ENCODE measurements at places on chromosomes 7 and 10.

GRCh38 chr10:50582766-50583762 is 40.7 kb downstream of the SGMS1 start:
- no peak for DNase-seq

DNA sequence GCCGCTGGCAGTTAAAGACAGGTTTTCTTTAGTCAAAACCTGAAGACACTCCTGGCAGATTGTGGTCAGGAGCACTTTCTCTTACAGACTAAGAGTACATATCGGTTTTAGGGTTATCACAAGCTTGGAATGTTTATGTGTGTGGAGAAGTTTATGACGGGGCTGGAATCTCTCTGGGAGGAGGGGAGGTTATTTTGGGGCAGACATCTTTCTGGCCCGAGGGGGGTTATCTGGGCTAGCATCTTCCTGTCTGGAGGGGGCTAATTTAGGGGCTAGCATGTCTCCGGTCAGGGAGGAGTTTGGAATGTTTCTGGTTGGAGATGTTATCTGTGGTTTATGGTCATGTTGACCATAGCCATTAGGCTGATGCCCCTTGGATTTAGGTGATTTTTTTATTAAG is 141.2 kb upstream of the KIF5B start:
- DNase-seq, result no peak

GRCh38 chr10:110680273-110681020 is 36.3 kb downstream of the RBM20 start:
- peak; percentile 23 for DNase-seq

GRCh38 chr10:33617381-33618080 is 283.1 kb upstream of the NRP1 start:
- DNase-seq, result no peak

GRCh38 chr10:126014309-126014708 is 117.9 kb downstream of the FANK1 start:
- DNase-seq, result no peak

GRCh38 chr7:37225285-37225969 is 223.2 kb downstream of the ELMO1 start:
- DNase-seq, result no peak

GRCh38 chr7:138127996-138128395 is 51.7 kb downstream of the AKR1D1 start:
- no peak for DNase-seq

GRCh38 chr10:115761166-115761565 is 511.8 kb downstream of the GFRA1 start:
- DNase-seq, result no peak

DNA sequence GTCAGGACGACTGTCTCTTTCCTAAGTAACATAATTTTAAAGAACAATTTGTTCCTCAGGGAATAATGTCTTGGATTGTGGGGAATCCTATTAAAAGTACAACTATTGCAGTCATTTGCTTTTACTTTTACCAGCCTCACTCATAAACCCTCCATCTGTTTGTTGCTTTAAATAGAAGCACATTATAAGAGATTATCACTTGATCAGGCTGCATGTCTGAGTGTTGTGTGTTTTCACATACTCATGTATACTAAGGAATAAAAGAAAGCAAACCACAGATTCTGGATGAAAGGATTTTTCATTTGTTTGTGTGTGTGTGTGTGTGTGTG is 1077.8 kb downstream of the KCNMA1 start:
- DNase-seq, result no peak

GRCh38 chr7:131040467-131040932 is 287.2 kb upstream of the MKLN1 start:
- peak; percentile 82 for DNase-seq

DNA sequence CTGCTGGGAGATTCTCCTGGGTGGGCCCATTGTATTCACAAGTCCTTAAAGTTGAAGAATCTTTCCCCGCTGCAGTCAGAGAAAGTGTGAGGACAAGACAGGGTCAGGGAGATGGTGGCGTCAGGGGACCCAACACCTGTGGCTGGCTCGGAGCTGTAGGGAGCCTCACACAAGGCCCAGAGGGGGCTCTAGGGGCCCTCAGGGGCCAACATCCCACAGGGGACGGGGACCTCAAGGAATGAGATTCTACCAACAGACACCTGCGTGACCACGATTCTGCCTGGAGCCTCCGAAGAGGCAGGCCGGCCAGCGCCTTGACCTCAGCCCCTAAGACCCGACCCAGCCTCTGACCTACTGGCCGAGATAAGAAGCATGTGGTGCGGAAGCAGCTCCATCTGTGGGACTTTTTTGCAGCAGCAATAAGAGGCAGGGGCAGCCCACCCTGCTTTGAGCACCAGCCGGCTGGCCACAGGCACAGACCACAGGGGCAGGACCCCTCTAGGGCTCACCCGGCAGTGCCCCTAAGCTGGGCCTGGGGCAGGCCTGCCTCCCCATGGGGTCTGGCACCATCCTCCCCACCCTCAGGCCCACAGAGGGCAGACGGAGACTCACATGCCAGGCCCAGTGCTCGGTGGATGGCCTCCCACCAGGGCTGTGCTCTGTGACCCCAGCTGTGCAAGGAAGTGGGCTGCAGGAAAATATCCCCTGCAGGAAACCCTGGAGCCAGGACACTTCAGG is 13.2 kb downstream of the RASGEF1A start:
- DNase-seq, result no peak

DNA sequence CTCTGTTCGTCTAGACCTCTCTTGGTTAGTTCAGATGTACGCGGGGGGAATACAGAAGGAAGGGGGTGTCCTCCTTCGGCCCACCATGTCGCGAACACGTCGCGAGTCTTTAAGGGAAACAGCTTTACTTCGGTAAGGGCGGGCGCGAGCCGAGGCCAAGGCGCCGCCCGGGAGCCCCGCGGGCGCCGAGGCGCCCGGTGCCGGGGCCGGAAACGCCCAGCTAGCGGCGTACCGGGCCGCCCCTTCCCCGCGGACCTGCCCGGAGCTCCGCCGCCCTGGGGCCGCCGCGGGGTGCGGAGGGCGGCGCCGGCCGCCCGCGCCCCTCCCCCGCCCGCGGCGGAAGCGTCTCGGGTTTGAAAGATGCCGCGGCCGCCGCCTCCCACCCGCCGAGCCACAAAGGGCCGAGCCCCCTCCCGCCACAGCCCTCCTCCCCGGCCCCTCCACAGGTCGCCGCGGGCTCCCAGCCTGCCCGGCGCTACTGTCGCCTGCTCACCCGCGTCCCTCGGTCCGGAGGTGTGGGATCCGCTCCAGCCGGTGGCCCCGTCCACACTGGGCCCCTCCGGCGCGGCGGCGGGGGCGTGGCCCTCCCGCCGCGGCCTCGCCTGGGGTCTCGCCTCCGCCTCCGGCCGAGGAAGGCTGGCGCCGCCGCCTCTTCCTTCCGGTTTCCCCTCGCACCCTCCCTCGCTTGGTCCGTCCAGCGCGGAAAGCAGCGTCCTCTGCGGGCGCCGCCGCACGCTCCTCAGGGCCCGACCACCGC is at the start of gene KBTBD2:
Gene KBTBD2, minus strand, starts transcription at position 718 of the 757 bp plus-strand sequence. CDS start 12,156 bp downstream, outside the sequence.
- peak; percentile 45 for DNase-seq

- no peak for DNase-seq
Measured at GRCh38 chr10:78442836-78443550, 409.3 kb downstream of the RPS24 start.

DNA sequence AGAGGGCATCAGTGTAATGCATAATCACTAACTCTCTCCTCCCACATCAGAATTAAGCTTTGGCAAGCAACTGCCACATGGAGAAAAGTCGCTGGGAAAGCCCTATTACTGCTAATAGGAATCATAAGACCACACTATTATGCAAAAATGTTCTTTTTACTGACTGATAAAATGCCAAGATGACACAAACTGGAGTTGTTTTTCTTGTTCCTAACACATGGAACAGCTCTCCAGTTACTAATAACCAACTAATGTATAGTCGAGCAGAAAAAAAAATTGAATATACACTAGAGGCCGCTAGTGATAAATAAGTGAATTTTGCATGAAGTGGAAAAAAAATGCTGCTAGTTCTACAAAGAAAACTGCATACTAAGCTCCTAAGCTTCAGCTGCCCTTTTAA is 165.6 kb downstream of the TPK1 start:
- DNase-seq, result peak; percentile 3

DNA sequence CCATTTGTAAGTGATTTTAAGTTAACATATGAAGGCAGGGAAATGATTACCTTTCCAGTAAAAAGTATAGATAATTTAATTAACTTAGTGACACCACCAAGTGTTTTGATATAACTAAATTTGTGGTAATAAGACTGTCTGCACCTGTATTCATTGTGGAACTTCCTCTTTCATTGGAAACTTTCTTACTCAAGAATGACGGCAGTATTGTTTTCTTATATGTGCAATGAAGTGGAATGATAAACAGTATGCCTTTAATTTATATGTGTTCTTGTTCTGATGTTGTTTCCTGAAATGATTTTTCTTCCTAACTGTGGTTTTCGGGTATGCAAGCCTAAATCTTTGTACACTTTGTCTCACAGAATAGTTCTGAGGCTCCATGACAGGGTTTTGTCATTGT is 46.4 kb downstream of the CASD1 start:
- no peak for DNase-seq

DNA sequence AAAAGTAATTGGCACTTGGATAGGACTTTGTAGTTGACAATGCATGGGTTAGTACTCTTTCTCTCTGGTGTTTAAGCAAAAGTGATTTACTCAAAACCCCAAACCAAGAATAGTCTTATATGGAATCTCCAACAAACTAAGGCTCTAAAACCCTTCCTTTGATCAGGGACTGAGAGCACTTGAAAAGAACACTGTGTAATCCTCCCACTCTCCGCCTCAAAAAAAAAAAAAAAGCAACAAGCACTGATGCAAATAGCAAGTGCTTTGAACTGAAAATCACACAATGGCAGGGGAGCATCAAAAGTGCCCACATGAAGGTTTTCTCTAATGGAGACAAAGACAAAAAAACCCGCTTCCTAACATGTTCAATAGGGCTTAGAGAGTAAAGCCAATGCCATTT is 467.9 kb upstream of the AUTS2 start:
- DNase-seq, result no peak

DNA sequence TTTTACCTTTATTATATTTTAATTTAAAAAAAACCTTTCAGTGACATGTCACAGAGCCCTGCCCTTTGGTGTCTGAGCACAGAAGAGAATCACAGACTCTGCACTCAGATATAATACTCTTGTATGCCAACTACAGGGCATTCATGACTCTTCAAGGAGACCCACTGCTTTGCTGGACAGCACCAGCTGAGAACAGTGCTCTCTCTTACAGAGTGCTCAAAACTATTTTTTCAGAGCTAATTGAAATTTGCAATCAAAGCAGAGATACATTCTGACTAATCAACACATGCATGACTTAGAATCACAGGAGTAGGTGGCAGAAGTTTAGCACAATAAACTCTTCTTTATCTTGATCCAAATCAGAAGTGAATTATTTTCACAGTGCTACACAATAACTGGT is 99.1 kb downstream of the OSBPL3 start:
- DNase-seq, result no peak

GRCh38 chr10:133187091-133187905 is 27.3 kb downstream of the KNDC1 start:
- no peak for DNase-seq

DNA sequence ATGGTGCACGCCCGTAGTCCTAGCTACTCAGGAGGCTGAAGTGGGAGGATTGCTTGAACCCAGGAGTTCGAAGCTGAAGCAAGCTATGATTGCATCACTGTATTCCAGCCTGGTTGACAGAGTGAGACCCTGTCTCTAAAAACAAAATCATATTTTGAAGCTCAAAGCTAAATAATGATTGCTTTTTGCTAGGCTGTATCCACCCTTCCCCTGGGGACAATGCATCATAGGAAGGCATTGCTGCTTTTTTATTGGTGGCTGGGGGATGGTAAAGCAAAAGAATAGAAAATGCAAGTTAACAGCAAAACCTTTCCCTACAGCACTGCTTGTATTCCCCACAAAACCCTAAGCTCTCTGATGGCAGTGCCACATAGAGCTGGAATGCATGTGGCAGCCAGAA is 107.5 kb upstream of the WAC start:
- DNase-seq, result no peak

DNA sequence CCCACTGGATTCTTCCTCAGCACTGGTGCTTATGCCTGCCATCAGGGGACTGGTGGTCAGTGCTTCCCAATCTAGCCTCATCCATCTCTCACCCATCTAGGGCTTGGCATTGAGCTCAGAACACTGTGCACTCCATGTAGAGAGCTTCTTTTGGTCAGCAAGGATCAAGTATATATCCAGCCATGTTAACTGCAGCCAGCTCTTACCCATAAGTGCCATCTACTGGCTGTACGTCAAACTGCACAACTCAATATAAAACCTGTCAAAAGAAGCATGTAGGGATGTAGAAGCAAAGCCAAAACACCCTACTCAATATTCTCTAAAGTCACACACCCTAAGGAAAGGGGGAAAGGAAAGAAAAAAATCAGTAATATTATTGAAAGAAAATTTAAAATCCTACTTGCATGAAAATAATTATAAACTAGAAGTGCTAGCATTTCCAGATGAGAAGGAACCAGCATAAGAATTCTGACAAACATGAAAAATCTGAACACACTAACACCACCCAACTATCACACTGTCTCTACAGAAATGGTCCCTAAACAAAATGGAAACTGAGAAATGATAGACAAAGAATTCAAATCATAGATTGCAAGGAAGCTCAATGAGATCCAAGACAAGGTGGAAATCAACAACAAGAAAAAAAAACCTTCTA is 531.1 kb upstream of the STEAP1 start:
- DNase-seq, result peak; percentile 47

GRCh38 chr7:16915405-16915804 is 33.6 kb upstream of the AGR3 start:
- no peak for DNase-seq

GRCh38 chr10:90969947-90970673 is 49.2 kb upstream of the ANKRD1 start:
- DNase-seq, result no peak

- DNase-seq, result no peak
Measured at GRCh38 chr10:80590585-80591125, 53.0 kb downstream of the SH2D4B start.

GRCh38 chr7:12403287-12404181 is at the start of gene VWDE:
Gene VWDE, minus strand, starts transcription at chr7:12403865. Its CDS starts 149 bp downstream, at chr7:12403716.
- DNase-seq, result no peak

GRCh38 chr10:121288864-121289661 is 309.2 kb downstream of the FGFR2 start:
- no peak for DNase-seq

DNA sequence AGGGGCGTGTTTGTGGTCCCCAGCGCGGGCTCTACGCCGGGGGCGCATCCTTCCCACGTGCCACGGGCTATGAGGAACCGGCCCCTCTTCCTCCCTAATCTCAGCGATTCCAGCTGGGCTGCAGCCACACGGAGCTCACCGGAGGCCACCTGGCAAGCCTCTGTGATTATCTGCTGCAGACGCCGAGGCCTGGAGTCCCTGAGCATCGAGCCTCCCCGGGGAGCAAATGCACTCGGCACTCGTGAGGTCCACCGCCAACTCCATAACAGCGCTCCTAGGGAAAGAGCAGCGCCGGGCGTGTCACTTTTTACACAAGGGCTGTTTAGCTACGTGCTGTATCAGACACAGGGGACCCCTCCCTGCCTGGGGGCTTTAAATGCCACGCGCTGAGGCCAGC is 101.2 kb downstream of the DYNC2I1 start:
- no peak for DNase-seq

DNA sequence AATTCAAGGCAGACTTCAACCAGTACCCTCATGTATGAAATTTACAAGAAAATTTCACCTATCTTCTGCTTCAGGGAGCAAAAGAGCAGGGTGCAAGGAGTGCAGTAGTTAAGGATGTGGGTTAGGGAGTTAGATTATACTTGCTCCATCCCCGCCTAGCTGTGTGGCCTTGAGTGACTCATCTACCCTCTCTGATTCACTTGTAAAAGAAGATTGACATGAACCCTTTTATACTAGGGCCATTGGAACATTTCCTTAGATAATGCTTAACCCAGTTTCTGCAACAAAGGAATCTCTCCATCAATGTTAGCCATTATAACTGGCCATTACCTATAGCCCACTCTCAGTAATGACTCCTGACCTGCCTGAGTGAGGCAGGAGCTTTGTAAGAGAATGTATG is 10.2 kb upstream of the HSPA12A start:
- no peak for DNase-seq
